COR-L47 (cell line): ENCODE measurements at places on chromosomes 3 and 15.
A peak's percentile ranks its signal among the peaks of the same experiment; 100 is the strongest.

DNA sequence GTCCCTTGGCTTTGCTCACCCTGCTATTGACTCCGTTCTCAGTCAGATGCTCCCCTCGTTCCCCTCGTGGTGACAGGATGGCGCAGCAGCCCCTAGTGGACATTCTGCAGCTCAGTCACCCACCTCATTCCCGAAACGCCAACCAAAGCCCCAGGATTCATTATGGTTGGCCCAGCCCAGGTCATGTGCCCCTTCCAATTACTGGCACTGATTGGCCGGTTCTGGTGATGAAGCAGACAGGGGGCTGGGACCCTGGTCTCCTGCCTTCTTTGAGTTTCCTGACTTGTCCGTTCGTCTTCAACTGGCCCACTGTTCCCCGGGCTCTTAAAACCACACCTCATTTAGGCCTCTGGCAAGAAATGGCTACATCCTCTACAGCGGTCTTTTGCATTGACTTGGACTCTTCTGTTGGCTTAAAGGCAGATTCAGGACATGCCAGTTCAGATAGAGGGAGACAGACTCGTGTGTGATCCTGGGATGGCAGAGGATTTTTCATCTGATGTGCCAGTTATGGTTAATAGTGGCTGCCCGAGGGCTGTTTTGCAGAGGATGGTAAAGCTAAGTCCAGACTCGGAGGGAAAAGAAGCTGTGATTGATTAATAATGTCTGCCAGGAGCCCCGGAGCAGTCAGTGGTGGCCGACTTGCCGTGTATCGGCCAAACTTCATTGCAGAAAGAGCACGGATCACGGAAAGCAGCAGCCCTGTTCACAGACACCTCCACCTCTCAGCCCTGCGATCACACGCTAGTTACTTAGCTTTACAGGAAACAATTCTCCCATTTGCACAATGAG, 37.8 kb downstream of the LSM3 start:
- DNase-seq = no peak

- no peak for DNase-seq
Measured at GRCh38 chr3:13882876-13883275, 3.0 kb upstream of the WNT7A start.

- DNase-seq = no peak
Measured at GRCh38 chr3:1200371-1200770, 107.5 kb downstream of the CNTN6 start.

DNA sequence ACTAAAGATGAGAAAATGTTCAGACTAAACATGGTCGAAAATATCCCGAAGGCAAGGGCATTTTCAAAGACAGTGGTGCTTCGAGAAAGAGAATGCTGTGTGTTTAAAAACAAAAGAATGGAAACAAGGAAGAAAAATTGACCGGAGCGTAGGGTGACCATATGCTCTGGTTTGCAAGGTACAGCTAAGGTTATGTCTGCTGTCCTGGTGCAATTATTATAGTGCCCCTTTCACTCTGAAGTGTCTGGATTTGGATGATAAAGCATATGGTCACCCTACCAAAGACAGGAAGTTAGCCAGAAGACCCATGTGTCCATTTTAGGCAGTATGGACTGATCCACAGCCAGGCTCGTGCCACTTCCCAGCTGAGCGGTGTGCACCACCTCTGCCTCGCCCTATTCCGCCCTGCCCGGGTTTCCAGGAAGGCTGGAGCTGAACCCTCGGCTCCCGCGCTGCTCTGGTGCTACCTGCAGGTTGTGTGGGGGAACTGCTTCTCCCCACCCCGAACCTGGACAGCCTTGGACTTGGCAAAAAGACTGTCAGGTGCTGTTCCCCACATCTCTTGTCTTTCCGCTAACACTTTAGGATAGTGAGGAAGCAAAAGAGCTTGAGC, 25.2 kb downstream of the GOLGA6D start:
- peak; percentile 61 for DNase-seq

GRCh38 chr15:33442449-33442848, 131.7 kb downstream of the RYR3 start:
- peak; percentile 57 for DNase-seq

DNA sequence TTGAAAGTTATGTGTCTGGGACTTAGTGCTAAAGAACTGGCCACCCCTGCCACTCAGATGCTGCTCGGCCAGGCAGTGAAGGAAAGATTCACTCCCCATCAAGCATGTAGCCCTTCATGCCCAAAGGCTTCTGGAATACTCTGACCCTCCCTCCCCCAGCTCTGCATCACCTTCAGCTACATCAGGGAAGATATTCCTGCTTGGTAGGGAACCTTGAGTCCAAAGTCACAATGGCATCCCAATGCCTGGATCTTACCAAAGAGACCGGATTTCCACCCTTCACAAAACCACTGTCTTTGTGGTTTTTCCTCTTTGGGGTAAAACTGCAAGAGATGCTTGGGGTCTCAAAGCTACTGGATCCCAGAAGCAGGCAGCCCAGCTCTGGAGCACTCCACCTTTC, 18.2 kb upstream of the BCL2A1 start:
- no peak for DNase-seq

DNA sequence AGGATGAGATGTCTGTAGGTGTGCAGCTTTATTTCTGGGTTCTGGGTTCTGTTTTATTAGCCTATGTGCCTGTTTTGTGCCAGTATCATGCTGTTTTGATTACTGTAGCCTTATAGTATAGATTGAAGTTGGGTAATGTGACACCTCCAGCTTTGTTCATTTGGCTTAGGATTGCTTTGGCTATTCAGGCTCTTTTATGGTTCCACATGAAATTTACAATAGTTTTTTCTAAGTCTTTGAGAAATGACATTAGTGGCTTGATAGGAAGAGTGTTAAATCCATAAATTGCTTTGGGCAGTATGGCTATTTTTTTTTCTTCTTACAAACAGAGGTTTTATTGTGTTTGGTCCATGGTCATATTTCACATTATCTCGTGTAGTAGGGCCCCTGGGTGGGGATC, 285.8 kb upstream of the GADL1 start:
- DNase-seq = no peak

GRCh38 chr15:63023351-63023945, 19.1 kb upstream of the TPM1 start:
- no peak for DNase-seq

DNA sequence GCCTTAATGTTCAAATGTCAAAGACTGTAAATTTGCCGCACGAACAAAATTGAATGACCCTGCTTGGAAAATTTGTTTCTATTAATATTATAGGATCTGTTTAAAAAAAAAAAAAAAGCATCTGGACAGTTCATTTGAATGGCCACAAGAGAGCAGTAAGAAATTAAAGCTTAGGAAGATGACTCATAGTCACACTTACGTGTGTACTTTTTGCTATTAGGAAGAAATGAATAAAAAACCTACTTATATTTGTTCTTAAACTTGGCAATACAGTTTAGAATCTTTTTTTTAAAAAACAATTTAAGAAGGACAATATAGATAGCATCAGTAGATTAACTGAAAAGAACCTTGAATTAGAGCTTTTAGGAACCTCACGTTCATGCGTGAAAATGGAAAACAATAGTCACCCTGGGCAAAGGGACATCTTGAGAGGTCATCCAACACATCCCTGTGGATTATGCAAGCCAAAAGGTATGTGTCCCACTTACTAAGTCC, 621.8 kb downstream of the MECOM start:
- peak; percentile 25 for DNase-seq

GRCh38 chr3:68306571-68306970, 625.8 kb downstream of the TAFA4 start:
- no peak for DNase-seq

DNA sequence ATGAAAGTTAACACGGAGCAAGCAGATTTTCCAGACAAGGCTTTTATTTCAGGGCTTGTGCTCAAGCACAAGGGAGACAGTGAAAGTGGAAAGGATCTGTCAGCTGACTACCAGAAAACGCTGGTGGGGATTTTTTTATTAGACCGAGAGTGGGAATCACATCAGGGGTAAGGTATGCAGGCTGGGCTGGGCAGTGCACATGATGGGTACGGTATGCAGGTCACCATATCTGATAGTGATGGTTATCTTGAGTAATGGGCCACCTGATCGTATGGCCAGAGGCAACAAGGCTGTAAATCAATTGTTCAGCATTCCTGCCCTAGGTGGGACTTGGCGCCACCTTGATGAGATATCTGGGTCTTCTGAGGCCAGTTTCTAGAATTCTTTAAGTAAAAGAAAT, 36.9 kb upstream of the PIAS1 start:
- no peak for DNase-seq

DNA sequence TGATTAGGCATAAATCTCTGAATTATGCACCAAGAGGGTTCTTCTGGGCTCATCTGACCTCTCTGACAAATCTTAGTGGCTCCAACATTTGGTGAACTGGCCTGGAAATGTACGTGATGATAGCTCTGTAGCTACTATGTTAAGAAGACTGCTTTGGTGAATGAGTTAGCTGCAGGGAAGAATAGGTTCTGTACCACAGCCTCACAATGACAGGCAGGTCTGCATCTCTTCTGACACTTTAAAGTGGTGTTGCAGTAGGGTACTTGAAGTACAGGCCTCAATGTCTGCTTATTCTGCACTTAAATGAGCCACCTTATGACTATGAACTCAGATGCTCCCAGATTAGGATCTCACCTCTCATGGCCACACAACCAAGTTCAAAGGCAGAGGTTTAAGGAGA, 7.0 kb downstream of the FGF7 start:
- DNase-seq = no peak

DNA sequence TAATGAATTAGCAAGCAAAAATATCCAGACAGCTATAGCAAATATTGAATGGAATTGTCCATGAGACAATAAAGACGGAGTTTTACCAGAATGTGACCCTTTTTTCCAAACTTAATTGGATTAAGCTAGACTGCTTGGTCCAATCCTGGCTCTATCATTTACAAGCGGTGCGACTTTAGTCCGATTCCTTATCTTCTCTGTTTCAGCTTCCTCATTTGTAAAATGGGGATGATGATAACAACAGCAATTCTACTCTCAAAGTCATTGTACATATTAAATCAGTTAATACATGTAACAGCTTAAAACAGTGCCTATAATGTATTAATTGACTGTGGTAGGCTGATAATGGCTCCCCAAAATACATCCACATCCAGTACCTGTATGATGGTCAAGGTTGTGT, 62.1 kb upstream of the CRBN start:
- no peak for DNase-seq

GRCh38 chr3:196412704-196413103, 19.5 kb downstream of the UBXN7 start:
- no peak for DNase-seq

- DNase-seq = no peak
Measured at GRCh38 chr3:18743761-18744160, 318.6 kb upstream of the SATB1 start.

- no peak for DNase-seq
Measured at GRCh38 chr3:134810850-134811249, 15.8 kb downstream of the EPHB1 start.

DNA sequence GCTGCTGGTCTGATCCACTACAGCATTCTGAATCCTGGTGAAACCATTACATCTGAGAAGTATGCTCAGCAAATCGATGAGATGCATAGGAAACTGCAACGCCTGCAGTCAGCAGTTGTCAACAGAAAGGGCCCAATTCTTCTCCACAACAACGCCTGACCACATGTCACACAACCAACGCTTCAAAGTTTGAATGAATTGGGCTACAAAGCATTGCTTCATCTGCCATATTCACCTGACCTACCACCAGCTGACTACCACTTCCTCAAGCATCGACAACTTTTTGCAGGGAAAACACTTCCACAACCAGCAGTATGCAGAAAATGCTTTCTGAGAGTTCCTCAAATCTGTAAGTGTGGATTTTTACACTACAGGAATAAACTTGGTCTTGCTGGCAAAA, 54.7 kb upstream of the C2CD4B start:
- DNase-seq = no peak

DNA sequence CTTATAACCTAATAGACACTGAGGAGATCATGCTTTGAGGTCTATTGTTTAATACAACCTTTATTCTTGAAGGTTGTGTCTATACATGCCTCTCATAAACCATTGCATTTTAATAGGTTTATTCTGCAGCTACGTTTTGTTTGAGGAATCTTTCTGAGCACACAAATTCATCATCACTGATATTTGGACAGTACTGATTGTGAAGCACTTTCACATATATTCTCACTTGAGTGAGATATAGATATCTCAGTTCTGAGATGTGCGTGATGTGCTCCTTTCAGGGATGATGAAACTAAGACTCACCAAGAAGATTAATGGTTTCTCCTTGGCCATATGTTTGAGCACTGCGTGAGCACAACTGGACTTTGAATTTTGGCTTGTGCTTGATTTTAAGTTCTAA, 374.4 kb downstream of the LPP start:
- DNase-seq = no peak

GRCh38 chr3:62065985-62066693, 307.2 kb downstream of the FEZF2 start:
- no peak for DNase-seq

DNA sequence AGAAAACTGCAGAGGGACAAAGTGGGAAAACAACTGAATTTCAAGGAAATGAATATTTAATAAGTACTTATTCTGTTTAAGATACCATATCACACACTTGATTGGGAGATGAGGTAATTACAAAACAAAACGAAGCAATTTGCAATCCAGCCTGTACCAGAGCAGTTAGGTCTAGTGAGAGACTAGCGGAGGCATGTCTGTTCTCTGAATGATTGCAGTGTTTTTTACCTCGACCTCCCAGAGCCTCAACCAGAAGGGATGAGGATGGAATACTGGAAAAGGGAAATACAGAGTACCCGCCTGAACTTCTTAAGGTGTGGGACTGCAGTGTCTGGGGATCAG, 59.5 kb downstream of the PIK3CB start:
- no peak for DNase-seq

GRCh38 chr3:27089068-27089467, 280.1 kb downstream of the NEK10 start:
- DNase-seq = no peak

DNA sequence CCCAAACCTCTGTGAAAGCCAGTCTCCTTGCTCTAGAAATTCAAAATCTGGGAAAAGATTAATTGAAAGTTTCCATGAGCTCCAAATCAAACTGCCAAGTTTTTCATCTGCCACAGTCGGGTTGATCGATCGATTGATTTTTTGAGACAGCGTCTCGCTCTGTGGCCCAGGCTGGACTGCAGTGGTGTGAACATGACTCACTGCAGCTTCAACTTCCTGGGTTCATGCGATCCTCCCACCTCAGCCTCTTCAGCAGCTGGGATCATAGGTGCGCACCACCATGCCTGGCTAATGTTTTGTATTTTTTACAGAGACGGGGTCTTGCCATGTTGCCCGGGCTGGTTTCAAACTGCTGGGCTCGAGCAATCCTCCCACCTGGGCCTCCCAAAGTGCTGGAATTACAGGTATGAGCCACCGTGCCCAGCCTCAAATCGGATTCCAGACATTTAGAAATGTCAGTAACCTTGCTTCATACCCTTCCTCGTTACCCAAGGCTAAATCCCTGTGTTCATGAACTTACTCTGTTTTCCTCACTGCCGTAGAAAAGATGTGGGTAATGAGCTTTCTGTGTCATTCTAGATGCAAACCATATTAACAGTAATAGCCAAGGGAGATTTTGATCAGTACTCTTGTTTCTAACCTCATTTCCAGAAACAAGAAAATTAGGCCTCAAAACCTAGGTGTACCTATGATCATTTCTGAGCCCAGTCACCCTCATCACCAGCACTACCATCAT, 105.9 kb upstream of the AKAP13 start:
- no peak for DNase-seq

- DNase-seq = no peak
Measured at GRCh38 chr3:114112696-114113095, 56.2 kb downstream of the QTRT2 start.

- DNase-seq = no peak
Measured at GRCh38 chr15:33797651-33798050, 170.6 kb upstream of the CHRM5 start.
